ENCODE measurements at places on chromosomes 1 and 21. TPM values are rescaled to one million over a fixed set of nuclear protein-coding genes. Genes with fewer than 3 reads are reported as not detected.

Gene LCE2C
- polyA plus RNA-seq = not detected

Gene ABCA4
- polyA plus RNA-seq = 0.73 TPM

DNA sequence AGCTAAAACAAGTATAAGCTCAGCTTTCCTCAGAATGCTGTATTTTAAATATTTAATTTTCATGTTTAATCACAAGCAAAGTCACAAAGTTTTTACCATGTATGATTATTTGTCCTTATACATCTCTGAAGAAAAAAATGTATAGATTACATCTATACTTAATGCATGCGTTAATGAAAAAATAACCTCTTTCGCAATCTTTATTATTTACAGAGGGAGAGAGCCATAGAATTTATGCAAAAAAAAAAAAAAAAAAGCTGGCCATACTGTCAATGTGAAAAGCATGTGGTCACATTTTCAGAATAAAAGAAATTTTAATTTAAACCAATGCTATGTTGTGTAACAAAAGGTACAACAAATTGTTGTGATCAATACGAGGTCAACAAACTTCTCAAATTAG lies 148.2 kb downstream of the AKT3 start:
- DNase-seq = no peak

GRCh38 chr1:109499081-109499480 lies 5.2 kb downstream of the CYB561D1 start:
- no peak for DNase-seq

Gene KPRP
- not detected for polyA plus RNA-seq

Gene ZFP69B
- 5.8 TPM for polyA plus RNA-seq

Gene LRRC53
- polyA plus RNA-seq = not detected

Gene CD1B
- polyA plus RNA-seq = not detected

DNA sequence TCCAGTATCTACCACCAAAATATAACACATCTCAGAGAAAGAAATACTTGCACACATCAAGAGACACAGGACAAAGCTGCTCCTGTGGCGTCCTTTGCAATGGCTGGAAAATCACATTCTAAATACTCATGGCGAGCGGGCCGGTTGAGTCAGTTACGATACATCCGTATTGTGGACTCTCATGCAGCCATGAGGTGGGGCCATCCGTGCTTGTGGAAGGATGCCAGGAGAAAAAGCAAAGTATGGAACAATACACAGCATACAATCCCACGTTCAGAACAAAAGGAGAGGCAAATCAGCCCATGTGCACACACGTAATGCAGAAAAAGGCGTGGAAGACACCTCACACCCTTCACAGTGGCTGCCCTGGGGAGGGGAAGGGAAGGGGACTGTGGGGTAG lies 13.1 kb downstream of the ATP13A2 start:
- DNase-seq = no peak

DNA sequence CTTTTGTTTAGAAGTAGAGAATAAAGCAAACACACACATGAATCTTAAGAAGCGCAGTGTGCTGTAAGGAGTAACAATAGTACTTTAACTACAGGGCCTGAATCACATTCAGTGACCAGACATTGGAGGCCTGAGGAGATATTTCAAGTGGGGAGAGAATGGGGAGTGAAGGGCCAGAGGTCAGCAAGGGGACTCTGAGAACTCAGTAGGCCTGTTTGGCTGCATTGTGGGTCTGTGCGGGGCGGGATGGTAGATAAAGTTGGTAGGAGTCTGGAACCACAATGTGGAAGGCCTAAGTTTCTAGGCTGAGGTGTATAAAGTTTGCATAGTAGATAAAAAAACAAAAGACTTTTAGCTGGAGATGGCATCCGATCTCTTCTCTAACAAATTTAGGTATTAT lies 52.7 kb upstream of the WLS start:
- DNase-seq = no peak

GRCh38 chr1:156992215-156992614 lies 53.3 kb downstream of the ARHGEF11 start:
- DNase-seq = no peak

DNA sequence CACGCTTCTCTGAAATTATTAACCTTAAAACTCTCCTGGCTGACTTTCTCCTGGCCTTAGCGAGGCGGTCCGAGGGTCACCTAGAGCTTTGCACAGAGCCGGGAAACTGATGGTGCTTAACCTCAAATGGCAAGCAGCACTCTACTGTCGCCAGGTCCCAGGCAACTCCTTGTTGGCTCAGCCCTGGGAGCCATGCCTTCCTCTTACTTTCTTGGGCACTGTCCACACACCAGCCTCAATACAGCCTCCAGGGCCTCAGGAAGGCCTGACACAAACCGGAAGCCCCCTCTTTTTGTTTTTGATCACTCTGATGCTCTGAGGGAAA lies 3.8 kb downstream of the TRABD2B start:
- no peak for DNase-seq

DNA sequence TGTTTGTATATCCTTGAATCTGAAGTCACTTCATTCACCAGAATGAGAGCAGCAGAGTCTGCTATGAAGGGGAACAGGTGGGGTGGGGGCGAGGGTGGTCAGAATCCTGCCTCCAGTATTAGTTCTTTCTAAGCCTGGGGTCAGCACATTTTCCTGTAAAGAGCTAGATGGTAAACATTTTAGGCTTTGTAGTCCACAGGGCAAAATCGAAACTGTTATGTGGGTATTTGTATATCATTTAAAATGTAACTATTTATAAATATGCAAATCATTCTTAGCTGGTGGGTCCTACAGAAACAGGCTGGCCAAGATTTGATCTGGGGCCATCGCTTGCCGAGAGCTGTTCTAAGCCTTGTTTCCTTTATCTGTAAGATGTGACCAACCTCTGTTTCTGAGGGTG lies 96.0 kb downstream of the IGSF21 start:
- no peak for DNase-seq

DNA sequence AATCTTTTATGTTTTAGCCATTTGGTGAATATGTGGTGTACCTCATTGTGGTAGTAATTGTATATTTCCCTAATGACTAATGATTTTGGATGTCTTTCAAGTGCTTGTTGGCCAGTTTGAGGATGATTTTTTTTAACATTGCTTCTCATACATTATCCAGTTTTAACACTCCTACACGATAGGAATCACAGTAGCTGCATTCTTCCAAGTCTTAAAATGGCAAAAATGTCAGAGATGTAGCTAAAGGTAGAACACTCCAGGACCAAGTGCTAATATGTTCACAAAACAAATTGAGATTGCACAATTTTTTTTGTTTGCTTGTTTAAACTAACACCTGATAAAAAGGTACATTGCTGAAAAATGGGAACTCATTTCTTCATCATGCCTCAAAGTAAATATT lies 11.7 kb downstream of the USP25 start:
- DNase-seq = no peak

- DNase-seq = no peak
Observed at GRCh38 chr1:213979751-213980586, 7.8 kb upstream of the PROX1 start.

DNA sequence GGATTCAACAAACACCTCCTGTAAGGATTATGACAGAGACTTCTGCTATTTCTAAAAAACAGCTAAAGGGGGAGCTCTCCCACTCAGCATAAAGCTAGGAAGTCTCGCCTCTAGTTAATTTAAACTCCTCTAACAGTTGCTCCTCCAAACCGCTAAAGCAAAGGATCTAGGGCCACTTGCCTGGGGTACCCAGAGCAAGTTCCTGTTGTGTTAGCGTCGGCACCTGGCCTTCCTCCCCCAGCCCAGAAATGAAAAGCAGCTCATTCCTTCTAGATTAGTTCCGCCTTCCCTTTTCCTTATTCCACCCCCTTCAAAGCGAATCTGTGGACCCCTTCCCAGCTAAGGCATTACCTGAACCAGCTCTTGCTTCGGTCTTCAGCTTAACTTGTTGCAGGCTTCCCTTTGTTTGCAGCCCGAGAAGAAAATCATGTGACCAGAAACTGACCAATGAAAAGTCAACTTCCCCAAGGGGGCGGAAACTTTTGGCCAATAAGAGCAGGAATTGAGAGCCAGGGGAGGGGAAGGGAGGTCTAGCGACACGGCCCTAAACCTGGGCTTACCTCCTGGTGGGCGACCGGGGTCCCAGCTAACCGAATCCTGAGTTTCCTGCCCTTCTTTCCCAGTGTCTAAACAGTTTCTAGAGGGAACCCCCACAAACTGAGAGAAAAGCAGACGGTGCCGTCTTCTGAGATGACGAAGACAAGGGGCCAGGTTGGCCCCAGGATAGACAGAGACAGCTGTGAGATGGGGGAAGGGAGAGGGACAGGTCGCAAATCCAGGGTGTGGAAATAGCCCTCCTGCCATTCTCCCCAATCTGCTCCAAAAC lies at the start of gene PBXIP1:
Gene PBXIP1, minus strand, starts transcription at position 382 of the 826 bp plus-strand sequence. CDS start 2,378 bp downstream, outside the sequence.
- peak; percentile 92 for DNase-seq

GRCh38 chr21:46025113-46025770 lies 43.7 kb downstream of the COL6A1 start:
- peak; percentile 18 for DNase-seq

Gene SPRR4
- polyA plus RNA-seq = not detected

GRCh38 chr1:246784621-246785493 lies 60.6 kb downstream of the SCCPDH start:
- DNase-seq = no peak

Gene OR2T35
- not detected for polyA plus RNA-seq

Gene FAM110D
- 1.2 TPM for polyA plus RNA-seq

- DNase-seq = no peak
Observed at GRCh38 chr1:25564777-25565574, 21.6 kb downstream of the LDLRAP1 start.

- no peak for DNase-seq
Observed at GRCh38 chr1:3598522-3599285, 12.6 kb downstream of the MEGF6 start.

Gene REN
- polyA plus RNA-seq = not detected

Gene ITGB2
- polyA plus RNA-seq = 7.3 TPM

- no peak for DNase-seq
Observed at GRCh38 chr21:39597595-39597994, 15.1 kb upstream of the B3GALT5 start.

DNA sequence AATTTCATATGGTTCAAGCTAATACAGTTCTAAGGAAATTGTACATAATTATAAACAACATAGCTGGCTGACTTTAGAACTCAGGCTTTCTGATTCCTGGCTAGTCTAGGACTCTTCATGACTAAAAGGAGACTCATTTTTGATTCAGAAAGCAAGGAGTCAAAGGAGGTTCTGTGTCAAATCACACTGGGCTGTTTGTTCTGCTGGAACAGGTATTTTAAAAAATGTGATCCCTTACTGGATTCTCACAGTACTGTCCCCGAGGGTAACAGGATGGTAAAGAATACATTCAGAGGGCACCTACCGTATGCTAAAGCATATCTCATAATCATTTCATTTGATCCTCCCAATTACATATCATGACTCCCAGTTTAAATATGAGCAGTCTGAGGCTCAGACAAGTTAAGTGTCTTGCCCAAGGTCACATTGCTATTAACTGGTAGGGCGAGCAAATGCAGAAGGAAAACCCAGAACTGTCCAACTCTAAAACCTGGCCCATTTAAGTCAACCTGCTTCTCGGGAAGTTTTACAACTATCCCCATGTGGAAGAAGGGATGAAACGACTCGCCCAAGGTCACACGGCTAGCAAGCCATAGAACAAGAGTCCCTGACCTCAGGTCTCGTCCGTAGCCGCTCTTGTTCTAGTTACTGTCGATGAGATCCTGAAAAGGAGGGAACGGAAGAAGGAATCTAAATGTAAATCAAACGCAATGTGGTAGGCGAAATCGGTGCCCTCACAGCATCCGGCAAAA lies 675 bp downstream of the MYSM1 start:
- DNase-seq = no peak

DNA sequence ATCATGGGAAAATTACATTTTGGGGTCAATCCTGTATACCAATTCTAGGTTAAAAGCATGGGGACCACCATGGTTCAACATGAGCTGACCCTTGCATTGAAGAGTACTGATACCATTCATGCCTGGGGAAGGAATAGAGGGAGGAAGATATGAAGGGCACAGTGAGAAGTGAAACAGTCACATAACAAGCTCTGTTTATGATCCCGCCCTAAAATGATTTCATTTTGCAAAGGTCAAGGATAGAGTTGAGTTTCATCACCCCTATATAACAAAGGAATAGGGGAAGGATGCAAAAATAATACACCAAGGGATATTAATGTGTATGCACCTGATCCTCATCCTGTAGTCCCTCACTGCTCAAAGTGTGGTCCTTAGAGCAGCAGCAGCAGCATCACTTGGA lies 2.5 kb upstream of the HLCS start:
- DNase-seq = no peak

Gene OR2AK2
- not detected for polyA plus RNA-seq

GRCh38 chr1:93774707-93775106 lies 93.1 kb upstream of the BCAR3 start:
- no peak for DNase-seq

Gene DPT
- polyA plus RNA-seq = 4.2 TPM

Gene MROH9
- polyA plus RNA-seq = 0.89 TPM

- DNase-seq = no peak
Observed at GRCh38 chr1:9910076-9910422, at the start of gene CTNNBIP1. Gene CTNNBIP1, minus strand, starts transcription at chr1:9910269. Its CDS starts 38,205 bp downstream, at chr1:9872064.

- no peak for DNase-seq
Observed at GRCh38 chr1:240956020-240956419, 344.1 kb upstream of the GREM2 start.

Gene TLR5
- 11.7 TPM for polyA plus RNA-seq
